ENCODE measurements at places on chromosomes 11 and 22. TPM values are rescaled to one million over a fixed set of nuclear protein-coding genes. Genes with fewer than 3 reads are reported as not detected.

DNA sequence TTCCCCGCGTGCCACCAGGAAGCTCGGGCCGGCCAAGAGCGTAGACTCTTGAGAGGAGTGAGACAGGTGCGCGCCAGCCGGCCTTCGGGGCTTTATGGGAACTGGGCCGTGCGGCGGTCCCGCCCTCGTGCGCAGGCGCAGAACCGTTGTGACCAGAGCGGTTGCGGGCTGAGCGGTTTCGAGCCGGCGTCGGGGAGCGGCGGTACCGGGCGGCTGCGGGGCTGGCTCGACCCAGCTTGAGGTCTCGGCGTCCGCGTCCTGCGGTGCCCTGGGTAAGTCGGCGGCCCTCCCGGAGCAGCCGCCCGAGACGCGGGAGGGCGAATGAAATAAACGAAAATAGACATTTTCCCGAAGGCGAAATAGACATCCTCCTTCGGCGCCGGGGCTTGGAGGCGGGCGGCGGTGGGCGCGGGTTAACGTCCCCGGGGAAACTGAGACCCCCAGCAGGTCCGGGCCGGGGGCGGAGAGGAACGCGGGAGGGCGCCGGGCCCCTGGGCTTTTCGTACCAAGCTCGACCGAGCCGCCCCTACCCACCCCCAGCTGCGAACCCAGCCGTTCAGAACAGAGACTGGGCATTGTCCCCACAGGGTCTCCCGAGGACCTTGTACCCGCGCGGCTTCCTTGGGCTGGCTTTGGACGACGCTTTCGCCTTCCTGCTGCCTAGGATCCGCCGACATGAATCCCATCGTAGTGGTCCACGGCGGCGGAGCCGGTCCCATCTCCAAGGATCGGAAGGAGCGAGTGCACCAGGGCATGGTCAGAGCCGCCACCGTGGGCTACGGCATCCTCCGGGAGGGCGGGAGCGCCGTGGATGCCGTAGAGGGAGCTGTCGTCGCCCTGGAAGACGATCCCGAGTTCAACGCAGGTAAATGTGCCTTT, at the start of gene ASRGL1:
ASRGL1 (plus strand) TSS at position 146 of the 879 bp plus-strand sequence; CDS start at position 676, 530 bp downstream.
- peak; percentile 80 for ATAC-seq

- ATAC-seq: no peak
Observed at GRCh38 chr22:36103891-36104290, 56.7 kb downstream of the APOL3 start.

DNA sequence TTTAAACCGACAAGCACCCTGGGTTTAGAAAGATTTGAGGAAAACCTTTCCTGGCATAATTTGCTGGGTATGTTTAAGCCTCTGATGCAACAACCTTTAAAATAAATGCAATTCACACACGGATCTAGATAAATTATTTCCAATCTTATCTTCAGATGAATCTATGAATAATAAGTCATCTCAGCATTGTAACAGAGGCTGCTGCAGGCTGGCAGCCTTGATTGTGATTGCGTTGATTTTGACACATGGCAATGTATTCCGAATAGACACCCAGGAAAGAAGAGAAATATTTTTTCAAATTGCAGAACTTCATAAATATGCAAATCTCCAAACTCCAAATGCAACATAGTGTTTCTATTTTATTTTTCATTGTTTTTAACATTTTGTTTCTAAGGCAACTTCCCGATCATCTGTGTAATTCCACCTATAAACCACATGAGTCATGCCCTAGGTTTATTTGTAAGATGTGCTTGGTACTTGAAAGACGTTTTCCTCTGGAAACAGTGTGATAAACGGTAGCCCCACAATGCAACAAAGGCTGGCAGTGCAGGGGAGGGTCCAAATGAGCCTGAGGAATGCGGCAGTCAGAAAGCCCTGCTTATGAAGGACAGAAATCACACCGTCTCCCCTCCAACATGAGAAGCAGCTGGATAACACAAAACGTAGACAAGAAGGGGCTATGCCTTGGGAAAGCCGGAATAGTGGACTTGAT, 359.0 kb downstream of the BRD1 start:
- ATAC-seq: no peak

- ATAC-seq: no peak
Observed at GRCh38 chr11:74950374-74950969, 1.4 kb downstream of the SPCS2 start.

TOP3B gene
- total RNA-seq: 12.8 TPM

- no peak for ATAC-seq
Observed at GRCh38 chr11:77289737-77290136, 11.7 kb downstream of the GDPD4 start.

GRCh38 chr22:19066531-19067271, 55.5 kb downstream of the DGCR2 start:
- peak; percentile 68 for ATAC-seq

ZC3H12C gene
- total RNA-seq: 4.6 TPM

GRCh38 chr11:59173080-59173963, 1.4 kb downstream of the DTX4 start:
- ATAC-seq: no peak

DNA sequence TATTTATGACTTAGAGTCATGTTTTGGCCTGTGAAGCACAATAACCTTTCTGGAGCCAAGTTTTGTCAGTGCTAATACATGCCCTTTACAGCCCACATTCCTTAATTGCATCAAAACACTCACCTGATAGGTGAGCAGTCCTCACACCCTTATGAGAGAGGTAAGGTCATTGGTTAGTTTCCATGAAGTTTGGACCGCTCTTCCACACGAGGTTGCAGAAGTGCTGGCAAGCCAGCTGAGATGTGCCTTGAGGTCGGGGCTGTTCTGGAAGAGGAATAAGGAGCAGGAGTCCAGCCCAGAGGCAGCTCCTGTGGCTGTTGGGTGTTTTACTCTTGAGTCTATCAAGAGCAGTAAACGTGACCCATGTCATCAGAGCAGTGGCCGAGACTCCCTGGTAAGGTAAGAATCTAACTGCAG, 76.3 kb downstream of the CYB5R2 start:
- peak; percentile 87 for ATAC-seq

TEX12 gene
- total RNA-seq: 0.16 TPM

DNA sequence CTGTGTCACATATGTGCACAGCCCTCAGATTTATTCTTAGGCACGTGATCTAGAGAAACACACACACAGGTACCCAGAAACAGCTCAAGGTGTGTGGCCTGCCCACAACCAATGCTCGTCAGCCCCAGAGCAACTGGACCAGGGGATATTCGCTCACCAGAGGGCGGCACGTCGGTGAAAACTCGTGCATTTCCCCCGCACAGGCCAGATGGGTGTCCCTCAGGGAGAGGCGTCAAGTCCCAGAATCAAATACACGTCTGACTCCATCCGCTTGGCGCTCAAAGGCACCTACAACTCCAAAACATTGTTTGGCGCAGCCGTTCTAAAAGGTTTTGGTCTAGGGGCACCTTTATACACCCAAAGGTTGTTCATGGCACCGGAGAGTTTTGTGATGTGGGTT, 429.0 kb downstream of the BRD1 start:
- no peak for ATAC-seq

- ATAC-seq: peak; percentile 42
Observed at GRCh38 chr11:134762248-134763029, 350.4 kb upstream of the B3GAT1 start.

PATE2 gene
- not detected for total RNA-seq

DNA sequence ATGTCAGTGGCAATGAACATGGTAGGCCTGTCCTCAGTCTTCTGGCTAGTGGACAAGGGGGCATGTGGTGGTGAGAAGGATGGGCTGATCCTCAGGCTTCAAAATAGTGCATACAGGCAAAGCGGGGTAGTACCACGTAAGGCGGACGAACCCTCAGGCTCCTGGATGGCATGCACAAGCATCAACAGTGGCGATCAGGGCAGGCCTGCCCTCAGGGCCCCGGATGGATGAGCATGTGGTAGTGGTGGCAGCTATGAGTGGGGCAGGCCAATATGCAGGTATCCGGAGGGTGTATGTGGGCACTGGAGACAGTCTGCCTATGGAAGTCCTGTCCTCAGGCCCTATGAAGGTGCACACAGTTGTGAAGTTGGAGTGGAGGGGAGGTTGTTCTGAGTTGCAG, 163.8 kb downstream of the GUCY1A2 start:
- no peak for ATAC-seq

DNA sequence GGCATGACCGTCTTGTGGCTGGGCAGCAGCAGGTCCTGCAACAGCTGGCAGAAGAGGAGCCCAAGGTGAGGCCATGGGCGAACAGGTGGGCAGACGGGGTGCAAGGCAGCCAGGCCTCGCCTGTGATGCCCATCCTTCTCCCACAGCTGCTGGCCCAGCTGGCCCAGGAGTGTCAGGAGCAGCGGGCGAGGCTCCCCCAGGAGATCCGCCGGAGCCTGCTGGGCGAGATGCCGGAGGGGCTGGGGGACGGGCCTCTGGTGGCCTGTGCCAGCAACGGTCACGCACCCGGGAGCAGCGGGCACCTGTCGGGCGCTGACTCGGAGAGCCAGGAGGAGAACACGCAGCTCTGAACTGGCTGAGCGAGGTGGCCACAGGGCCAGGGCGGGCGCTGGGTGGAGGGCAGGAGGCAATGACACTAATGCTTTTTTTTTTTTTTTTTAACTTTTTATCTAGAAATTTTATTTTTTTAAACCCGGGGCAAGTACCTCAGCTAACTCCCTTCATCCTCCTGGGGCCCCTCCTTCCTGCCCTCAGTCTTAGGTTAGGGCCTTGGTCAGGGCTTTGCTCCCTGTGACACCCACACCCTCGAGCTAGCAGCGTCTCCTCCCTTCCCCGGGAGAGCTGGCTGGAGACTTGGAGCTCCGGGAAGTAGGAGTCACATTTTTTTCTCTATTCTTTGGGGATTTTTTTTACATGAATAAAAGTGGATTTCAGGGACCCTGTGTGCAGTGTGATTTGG, 16.0 kb downstream of the PLCB3 start:
- ATAC-seq: peak; percentile 36

GRCh38 chr11:62726915-62727164, 417 bp downstream of the HNRNPUL2 start:
- peak; percentile 22 for ATAC-seq

DNA sequence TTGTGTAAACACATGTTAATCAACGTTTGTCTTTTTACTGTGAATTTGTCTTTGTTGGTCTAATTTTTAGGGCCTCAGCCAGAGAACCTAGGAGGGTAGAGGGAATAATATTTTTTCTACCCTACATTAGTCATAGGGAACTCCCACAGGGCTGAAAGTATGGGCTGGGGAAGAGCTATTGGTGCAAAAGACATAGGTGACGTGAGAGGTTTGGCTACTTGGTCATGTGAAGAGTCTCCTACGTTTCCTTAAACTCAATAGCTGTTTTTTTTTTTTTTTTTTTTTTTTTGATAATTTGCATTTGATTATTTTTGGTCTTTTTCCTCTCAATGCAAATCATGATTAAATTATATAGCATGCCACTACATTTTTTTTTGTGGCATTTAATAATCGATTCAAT, 15.9 kb upstream of the MMP7 start:
- ATAC-seq: no peak

GRCh38 chr11:30485756-30486155, 100.4 kb downstream of the MPPED2 start:
- ATAC-seq: no peak

DNA sequence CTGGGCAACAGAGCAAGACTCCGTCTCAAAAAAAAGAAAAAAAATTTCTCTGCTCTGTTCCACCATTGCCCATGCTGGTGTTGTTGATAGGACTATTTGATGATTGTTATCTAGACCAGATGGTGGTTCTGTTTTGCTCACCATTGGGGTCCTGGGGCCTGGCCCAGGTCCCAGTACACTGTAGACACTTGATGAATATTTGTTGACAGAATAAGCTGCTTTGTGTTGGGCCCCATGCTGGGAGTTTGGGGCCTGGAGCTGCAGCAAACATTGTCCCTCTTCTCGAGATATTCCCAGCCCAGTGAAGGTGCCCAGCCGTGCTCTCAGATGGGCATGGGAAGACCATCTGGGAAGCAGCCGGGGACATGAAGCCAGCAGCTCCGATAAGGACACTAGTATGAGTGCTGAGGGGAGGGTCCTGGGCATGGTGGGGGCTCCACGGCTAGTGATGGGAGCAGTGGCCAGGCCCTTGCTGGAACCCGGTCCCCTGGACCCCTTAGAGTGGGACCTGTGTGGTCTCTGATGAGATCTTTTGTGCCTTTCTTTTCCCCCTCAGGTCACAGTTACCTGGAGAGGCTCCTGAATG, 13.6 kb downstream of the INCENP start:
- ATAC-seq: no peak

DNA sequence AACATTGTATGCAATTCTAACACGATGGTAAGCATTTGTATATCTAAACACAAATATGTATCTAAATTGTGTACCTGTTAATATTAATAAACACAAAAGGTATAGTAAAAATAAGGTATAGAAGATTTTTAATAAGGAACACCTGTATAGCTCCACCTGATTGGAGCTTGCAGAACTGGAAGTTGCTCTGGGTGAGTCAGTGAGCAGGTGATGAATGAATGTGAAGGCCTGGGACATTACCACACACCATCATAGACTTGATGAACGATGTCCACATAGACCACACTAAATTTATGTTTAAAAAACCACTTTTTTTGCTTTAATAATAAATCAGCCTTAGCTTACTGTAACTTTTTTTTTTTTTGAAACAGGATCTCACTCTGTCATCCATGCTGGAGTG, 97.6 kb upstream of the CLMP start:
- peak; percentile 52 for ATAC-seq

SCGB1A1 gene
- total RNA-seq: 0.48 TPM

GRCh38 chr11:120167659-120168058, 29.7 kb upstream of the TRIM29 start:
- no peak for ATAC-seq

DNA sequence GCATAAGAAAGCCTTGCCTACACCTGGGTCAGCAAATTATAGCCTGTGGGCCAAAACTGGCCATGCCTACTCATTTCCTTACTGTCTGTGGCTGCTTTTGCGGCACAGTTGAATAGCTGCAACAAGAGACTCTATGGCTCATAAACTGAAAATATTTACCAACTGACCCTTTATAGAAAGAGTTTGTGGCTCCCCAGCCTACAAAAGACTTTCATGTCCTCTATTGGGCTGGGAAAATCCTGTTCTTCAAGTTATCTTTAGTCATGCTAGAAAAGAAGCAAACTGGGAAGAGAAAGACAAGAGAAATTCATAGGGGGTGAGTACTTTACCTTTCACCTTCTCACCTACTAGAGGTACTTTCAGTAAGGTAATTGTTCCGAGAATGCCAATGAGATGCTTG, 175.1 kb downstream of the SWAP70 start:
- ATAC-seq: no peak

GRCh38 chr11:111189466-111189865, 56.1 kb upstream of the POU2AF2 start:
- ATAC-seq: no peak

PLAAT3 gene
- total RNA-seq: 3.2 TPM

- ATAC-seq: no peak
Observed at GRCh38 chr11:71486320-71486719, 33.3 kb downstream of the NADSYN1 start.

DNA sequence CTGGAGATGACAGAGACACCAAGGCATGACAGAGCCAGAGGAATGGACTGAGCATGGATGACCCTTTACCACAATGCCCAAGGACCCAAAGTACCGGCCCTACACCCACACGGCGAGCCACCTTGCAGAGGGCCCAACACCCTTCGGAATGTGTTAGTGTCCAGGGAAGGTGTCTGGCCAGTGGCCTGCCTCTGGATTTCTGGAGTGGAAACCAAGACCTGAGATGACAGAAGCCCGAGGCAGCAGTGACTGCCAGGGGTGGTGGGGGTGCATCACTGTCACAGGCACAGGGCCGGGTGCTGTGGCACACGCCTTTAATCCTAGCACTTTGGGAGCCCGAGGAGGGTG, 28.7 kb downstream of the PDGFB start:
- ATAC-seq: no peak
